Daoy (cell line): ENCODE measurements at places on chromosomes 12 and 14. TPM values are rescaled to one million over a fixed set of nuclear protein-coding genes. Genes with fewer than 3 reads are reported as not detected.

DNA sequence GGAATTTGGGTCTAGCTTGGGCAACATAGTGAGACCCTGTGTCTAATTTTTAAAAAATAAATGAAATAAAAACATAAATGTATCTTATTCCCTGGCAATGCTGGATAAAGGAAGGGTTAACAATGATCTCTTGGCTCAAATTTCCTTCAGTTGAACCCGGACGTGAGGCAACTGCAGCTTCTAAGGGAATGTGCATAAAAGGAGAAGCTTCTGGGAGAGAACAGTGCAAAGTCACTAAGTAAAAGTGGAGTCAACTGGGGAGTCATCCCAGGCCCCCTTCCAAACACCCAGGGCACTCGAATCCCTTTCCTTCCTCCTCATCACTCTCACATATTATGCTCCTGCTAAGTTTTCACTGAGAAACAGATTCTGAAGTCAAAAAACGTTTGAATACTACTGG, 147.3 kb downstream of the PPM1H start:
- peak; percentile 26 for DNase-seq

LRRK2 gene
- 0.92 and 1.5 TPM in 2 replicates for total RNA-seq

DNA sequence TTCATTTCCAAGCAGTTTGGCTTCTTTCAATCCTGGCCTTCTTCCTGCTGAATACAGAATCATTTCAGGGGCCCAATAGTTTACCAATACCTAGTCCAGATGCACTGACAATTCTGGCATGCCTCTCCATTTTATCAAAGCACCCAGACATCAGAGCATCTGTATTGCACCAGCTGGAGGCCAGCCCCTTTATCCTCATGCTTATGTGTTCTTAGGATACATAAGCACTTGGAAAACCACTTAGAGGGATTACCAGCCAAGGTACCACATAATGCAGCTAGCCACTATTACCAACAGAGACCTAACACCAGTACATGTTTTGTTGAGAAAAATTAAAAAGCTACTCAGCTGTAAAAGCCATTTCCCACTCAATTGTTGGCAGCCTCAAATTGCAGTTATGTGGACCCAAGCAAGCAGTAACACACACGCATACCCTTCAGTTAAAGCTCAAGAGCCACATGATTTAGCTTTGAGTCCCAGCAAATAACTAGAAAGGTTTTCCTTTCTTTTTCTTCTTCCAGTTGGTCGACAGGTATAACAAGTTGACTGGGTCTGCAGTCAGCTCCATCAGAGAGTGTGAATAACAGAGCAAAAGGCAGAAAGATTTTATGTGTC, 263.8 kb downstream of the DIO2 start:
- DNase-seq = no peak

GRCh38 chr12:105201299-105201698, 34.7 kb downstream of the APPL2 start:
- no peak for DNase-seq

- no peak for DNase-seq
These were observed 22.6 kb upstream of the IRF2BPL start for GRCh38 chr14:77051116-77051515.

GRCh38 chr12:943051-943450, 6.4 kb downstream of the RAD52 start:
- no peak for DNase-seq

DNA sequence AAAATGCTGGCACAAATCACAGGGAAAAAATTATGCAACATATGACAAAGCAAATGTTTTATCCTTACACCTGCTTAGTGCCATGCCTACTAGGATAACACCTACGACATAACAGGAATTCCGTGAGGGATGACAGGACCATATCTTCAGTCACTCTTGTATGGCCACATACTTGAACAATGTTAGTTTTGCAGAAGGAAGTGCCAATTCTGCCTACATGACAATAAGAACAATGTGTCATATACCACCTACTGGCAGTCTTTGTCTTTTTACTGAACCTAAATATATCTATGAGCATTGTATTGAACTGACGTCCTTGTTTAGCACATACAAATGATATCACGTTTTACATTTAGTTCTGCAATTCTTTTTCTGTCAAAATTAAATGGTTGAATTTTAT, 234.0 kb downstream of the ADAMTS20 start:
- DNase-seq = no peak

RDH5 gene
- 2.2 and 4.5 TPM in 2 replicates for total RNA-seq

TCTN2 gene
- total RNA-seq = 8.2 TPM in 2 replicates

TWF1 gene
- 179 and 202 TPM in 2 replicates for total RNA-seq

- no peak for DNase-seq
These were observed 47.7 kb downstream of the SPRING1 start for GRCh38 chr12:116689979-116690744.

GRCh38 chr12:9943240-9943639, 11.1 kb upstream of the CLEC2A start:
- no peak for DNase-seq

GRCh38 chr14:79165471-79166090, 995.4 kb downstream of the NRXN3 start:
- no peak for DNase-seq

DNA sequence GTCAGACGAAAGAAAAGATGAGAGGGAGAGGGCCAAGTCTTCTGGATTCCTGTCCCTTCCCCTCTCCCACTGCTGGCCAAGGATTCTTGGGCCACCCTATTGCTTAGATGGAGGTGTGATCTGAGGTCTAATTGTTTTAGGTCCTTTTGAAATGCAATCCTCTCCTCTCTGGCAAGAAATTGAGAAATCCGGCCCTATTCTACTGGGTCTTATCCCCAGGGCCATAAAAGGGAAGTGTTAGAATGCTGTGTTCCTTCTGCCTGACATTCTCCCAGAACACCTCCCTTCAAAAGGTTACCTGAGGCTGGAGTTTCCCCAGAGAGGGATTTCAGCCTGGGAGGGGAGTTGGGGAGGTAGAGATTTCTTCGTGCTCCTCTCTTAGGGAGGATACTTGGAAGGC, 4.4 kb downstream of the WNT5B start:
- DNase-seq = no peak

- DNase-seq = peak; percentile 65
These were observed 764 bp upstream of the SPTB start for GRCh38 chr14:64880221-64881121.

DNA sequence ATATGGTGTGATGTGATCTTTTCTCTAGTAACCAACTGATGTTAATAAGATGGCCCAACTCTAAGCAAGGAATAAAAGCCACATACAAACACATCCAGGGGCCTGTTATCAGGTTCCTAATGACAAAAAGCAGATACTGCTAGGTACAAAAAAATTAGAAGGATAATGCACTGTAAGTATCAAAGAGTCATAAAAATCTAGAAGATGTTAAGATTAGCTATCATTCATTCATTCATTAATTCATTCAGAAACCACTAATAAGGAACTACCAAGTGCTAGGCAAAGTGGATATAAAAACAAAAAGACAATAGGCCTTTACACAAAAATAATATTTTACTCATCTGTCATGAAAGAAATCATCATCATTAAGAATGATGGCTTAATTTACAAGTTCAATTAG, 21.6 kb downstream of the ATF7 start:
- DNase-seq = no peak

GRCh38 chr14:33259764-33260163, 321.1 kb downstream of the NPAS3 start:
- peak; percentile 42 for DNase-seq

- DNase-seq = no peak
These were observed 55.3 kb downstream of the GALNT16 start for GRCh38 chr14:69315301-69315700.

DNA sequence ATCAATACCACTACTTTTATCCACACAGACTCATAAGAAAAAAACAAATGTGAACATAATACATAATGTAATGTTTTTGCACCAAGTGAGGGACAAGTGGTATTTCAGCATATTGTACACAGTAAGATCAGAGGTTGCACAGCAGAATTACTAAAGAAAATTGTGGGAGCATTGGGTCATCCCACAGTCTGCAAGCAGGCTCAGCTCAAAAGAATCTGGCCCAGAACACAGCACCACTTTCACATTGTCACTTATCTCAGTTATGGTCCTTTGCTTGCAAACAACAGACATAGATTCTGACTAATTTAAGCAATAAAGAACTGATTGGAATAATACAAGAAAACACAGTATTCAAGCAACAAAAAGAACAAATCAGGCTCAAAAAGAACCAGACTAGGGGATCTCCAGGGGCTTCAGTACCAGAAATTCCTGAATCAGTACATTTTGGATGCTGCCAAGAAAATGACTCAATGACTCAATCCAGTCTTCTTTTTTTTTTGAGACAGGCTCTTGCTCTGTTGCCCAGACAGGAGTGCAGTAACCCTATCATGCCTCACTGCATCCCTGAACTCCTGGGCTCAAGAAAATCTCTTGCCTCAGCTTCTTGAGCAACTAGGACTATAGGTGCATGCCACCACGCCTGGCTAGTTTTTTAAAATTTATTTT, 42.9 kb upstream of the EEA1 start:
- DNase-seq = peak; percentile 57
